ENCODE measurements at places on chromosomes 13 and 19.

DNA sequence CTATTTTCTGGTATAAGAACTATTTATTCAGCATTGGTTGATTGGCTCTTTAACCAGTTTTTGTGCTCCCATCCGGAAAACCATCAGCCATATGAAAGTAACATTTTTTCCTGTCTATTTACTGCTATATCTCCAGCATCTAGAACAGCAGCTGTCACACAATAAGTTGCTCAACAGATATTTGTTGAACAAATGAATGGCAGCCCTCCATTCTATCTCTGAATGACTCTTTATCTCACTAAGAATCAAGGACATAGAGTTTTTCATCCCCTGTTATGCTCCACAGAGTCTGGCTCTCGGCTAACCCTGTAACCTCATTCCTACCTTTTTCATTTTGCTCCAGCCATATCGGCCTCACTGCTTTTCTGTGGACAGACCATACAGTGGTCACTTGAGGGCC is 145.5 kb downstream of the SLITRK6 start:
- no peak for DNase-seq

- no peak for DNase-seq
Observed at GRCh38 chr13:73583331-73583730, 524.5 kb downstream of the KLF5 start.

DNA sequence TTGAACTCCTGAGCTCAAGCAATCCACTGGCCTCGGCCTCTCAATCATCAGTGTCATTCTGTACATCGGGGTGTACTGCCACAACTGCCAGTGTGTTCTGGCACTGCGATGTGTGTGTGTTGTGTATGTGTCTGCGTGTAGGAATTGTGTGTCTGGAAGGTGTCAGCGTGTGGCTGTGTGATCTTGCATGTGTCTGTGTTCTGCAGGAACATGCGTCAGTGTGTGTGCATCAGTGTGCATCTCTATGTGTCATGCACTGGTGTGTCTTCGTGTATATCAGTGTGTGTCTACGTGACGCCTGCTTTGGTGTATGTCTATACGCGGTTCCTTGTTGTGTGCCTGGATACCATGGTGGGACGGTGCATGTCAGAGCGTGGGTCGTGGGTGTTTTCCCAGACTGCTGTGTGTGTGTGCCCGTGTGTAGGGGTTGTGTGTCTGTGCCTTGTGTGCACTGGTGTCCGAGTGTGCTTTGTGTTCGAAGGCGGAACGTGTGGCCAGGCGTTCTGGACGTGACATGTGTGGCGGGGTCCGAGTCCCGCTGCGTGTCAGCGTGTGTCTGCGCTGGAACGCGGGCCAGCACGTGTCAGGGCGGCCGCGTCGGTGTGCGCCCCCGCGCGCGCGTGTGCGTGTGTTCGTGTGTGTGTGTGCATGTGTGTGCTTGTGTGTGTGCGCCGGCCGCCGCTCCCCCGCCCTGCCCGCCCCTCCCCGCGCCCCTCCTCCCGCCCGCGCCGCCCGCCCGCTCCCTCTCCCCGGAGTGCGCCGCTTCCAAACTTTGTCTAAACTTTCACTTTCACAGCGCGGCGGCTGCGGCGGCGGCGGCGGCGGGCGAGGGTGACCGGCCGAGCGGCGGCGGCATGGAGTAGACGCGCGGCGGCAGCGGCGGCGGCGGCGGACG is at the start of gene NFIX:
Gene NFIX (plus strand): TSS at position 775 of the 895 bp plus-strand sequence. CDS start 363 bp downstream, outside the sequence.
- peak; percentile 42 for DNase-seq

GRCh38 chr13:76829572-76830327 is 56.5 kb downstream of the KCTD12 start:
- DNase-seq = no peak

DNA sequence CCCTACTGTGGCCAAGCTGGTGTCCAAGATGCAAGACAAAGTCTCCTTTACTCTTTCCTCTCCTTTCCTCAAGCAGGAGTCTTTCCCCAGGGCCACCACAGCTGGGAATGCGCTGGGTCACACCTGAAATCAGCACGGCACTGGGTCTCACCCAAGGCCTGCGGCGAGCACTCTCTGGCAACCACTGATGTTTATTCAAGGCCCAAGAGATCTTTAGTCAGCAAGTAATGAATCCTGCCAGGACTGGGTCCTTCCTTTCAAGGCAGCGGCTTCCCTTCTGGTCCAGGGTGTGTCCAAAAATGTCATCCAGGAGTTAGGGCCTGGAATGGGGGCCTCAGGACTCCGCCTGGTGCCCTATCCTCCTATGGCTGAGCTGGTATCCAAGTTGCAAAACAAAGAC is 24.1 kb downstream of the BLOC1S3 start:
- DNase-seq = no peak

All from endothelial cell (in vitro differentiated cells).